Central memory CD8-positive, alpha-beta T cell (primary cell): ENCODE measurements at places on chromosomes 5 and 9.

DNA sequence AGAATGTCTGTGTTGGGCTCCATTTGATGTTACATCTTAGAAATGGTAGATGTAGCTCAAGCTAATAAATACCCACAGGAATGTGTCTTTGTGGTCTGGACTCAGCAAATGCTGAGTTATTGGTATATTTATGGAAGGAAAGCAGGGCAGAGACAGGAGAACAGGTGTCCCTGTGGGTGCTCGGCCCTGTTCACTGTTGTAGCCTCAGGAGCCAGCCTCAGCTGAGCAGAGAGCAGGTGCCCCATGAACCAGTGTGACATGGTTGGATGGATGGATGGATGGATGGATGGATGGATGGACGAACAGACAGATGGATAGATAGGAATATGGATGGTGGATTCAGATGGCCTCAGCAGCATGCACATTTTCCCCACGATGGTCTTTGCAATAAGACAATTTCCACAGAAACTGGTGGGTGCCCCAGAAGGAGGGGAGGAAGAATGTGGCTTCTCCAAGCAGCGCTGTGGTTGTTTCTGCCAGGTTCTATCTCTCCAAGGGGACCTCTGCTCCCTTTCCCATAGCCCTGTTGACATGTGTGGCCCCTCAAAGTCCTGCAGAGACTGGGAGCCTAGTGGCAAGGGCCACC is 8.2 kb upstream of the IRF1 start:
- DNase-seq: no peak

GRCh38 chr5:136724161-136724560 is 358.8 kb upstream of the TRPC7 start:
- no peak for DNase-seq

- DNase-seq: no peak
These were observed 106.4 kb downstream of the ERCC6L2 start for GRCh38 chr9:95981761-95982390.

DNA sequence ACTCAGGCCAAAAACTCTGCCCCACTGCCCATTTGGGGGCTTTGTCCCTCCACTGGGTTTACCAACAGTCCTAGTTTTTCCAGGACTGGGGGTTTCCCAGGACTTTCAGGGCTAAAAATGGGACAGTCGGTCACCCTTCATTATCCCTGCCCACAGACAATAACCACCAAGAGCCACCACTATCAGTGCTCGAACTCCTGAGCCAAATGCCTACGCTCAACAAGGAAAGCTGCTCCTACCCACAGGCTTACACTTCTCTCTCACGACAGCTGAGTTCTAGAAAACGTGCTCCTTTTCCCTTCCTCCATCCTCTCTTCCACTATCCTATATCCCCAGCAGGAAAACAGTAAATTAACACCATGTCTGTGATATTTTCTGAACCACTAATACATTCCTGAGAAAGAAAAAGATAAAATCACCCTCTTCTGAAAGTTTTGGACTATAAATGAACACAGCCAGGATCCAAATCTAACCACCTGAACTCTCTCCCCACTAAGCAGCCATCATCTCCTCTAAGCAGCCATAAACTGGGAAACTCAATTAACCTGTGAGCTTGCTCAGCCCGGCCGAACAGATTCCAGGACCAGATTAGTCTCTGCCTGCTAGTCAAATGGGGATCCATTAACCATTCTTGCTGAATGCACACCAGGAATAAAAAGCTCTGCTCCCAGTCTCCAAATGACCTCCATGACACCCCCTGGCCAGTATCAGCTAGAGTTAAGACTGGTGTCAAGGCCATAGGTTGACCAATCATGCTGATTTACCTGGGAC is 41.8 kb downstream of the KLHL3 start:
- no peak for DNase-seq

GRCh38 chr5:135589152-135589551 is 10.4 kb upstream of the CXCL14 start:
- no peak for DNase-seq

DNA sequence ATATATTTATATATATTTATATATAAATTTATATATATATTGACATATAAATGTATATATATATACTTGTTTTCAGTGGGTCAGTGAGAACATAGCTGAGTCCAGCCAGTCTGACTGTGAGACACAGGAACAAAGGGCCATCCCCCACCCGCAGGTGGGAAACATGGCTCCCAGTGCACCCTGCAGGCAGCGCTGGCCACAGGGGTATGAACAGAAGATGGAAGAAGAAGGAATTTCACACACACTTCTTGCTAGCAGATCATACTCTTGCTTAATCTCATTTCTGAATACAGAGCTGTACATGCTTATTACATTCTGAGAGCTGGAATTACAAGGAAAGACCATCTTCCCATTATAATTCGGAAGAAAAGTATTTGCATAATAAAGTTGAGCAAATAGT is 595.4 kb downstream of the IRX1 start:
- DNase-seq: no peak

DNA sequence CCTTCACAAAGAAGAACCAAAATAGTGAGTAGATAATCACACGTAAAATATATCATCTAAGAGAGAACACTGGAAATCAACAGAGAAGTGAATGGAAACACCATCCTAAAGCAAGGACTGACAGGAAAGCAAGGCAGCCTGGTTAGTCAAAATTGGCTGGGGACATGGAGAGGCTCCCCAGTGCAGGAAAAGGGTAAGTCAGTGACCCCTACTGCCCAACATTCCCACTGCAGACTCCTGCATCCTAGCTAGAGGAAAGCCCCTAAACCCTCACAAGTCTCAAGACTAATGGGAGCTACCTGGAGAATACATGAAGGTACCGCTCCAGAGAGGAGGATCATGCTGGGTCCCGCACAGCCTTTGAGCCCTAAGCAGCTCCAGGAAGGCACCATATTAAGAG is 60.1 kb downstream of the ZDHHC21 start:
- no peak for DNase-seq

- DNase-seq: no peak
These were observed 101.8 kb downstream of the ESM1 start for GRCh38 chr5:54883374-54884194.

DNA sequence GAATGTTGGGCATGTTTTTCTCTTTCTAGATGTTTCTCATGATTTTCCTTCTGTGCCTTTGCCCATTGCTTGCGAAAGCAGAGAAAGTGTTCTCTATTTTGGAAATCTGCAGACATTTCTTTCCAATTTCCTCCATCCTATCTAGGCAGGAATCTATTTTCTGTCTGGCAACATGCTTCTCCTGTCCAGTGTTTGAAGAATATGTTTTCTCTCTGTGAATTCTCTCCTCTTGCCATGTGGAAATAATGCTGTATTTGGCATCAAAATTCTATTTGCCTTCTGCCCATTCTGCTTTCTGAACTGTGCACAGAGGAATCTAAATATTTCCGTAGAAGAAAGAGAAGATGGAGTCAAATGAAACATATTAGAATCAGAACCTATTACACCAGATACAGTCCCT is 833.3 kb downstream of the CDH9 start:
- DNase-seq: no peak

GRCh38 chr9:110029429-110029955 is 178.5 kb downstream of the C9orf152 start:
- no peak for DNase-seq

DNA sequence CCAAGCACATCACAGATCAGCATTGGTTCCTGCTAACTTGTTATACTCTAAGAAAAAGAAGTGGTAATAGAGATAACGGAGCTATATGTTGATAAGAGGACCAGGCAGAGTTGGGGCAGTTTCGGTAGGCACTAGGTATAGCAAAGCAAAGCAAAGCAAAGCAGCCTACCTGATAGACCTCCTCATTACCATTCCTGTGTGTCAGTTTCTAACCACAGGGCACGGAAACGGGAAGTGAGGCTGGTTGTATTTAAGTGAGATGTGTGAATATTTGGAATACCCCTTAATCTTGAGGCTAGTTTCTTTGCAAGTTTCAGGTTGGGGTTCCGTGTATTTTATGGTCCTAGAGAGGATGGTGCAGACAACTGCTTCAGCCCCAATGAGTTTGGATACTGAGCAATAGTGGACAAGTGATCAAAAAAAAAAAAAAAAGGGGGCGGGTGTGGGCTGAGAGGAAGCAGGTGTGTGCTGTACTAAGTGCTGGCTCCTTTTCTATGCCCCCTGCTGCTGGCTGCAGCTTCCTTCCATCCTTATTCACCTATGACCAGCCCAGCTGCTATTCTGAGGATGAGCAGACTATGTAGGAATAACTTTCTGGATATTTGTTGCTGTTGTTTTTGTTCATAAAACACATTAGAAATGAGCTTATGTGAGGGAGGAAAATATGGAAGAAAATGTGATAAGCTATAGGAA is 183.3 kb downstream of the SH3GL2 start:
- no peak for DNase-seq

- DNase-seq: no peak
These were observed 76.0 kb downstream of the GADD45G start for GRCh38 chr9:89680547-89681467.

GRCh38 chr9:79360387-79361347 is 211.1 kb upstream of the TLE4 start:
- DNase-seq: no peak

DNA sequence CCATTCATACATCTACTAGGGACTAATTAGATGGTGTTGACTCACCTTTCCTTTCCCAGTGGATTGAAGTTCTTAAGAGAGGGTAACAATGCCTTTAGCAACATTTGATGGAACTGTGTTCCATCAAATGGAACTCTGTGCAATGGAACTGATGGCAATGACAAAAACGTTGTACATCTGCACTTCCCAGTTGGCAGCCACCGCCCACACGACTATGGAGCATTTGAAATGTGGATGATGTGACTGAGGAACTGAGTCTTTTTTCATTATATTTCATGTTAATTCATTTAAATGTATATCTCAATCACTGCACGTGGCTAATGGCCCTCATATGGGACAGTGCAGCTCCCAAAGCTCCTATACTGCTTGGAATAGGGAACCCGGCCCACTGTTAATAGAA is 39.0 kb upstream of the ICE1 start:
- DNase-seq: no peak

DNA sequence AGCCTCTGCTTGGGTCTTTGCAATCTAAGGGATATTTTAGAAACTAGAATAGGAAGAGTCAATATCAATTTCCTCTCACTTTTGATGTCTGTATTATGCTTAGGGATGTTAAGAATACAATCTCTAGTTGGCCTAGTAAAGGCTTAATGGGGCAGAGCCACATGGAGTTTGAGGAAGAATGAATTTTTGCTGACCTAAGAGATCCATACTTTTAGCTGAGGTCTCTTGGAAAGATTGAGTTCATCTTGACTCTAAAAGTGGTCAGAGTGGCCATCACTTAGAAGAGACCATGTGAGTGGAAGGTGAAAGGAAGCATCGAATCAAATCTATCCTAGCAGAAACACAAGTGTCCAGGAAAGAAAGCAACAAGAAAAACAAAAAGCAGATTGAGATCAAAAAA is 92.2 kb upstream of the SLC28A3 start:
- DNase-seq: no peak

GRCh38 chr5:139577689-139578290 is 16.7 kb downstream of the UBE2D2 start:
- DNase-seq: no peak

GRCh38 chr9:119788921-119789320 is 419.7 kb upstream of the BRINP1 start:
- DNase-seq: no peak

DNA sequence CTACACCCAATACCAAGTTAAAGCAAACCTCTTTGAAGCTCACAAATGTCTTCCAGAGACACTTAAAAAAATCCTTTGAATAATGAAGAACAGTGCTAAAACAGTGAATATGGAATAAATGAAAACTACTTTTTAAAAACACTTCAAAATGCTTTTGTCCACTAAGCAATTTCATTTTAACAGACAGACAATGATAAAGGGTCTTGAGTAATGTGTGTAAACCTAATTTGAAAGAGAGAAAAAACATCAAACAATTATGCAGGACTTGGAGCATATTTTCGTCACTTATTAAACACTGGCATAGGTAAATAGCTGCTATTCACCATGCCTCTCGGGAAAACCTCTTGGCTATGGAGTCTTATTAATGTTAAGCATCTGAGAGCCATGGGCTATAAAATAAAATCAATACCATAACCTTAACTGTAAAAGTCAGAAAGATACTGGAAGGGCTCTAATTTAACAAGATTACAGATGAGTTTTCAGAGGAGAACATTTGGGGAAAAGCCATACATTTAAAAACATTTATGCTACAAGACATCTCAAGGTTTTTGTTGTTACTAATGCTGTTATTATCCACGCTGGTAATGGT is 177.8 kb downstream of the NFIB start:
- DNase-seq: no peak

DNA sequence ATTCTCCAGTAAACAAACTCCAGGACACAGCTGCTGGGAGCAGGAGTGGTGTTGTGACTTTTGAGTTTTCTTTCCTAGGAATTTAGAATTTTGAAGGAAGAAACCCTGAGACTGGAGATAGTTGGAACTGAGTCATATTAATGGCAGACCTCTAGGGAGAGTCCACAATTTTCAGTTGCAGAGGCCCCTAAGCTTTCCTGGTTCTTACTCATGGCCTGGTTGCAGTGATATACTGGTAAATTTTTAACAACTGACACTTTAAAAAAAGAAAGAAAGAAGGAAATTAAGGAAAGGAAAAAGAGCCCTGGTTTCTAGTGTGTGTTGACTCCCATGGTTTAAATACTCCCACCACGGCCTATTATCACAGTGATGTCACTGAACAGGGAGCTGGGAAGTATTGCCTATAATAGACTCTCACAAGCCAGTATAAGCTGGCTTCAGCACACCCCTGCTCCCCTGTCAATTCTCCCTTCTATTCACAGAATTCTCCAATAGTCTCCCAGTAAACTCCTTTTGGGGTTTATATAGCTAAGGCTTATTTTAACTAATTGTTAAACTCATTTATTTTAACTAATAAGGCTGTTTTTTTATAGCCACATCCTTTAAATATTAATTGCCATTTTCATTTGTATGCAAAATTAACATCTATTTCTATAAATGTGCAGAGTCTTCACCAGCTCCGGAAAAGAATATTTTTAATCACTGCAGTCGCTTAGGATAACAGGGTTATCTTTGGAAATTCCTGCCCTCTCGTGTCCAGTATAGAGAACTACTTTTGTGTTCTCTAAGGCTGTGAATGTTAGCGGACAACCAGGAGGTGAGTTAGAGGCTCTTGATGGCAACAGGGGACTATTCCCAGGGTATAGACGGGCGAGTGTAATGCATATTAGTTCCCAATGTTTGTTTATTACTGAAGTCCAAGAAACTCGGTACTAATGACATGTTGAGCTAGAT is 59.7 kb downstream of the GGTA1 start:
- DNase-seq: no peak

GRCh38 chr9:90881648-90882047 is 80.0 kb downstream of the SYK start:
- no peak for DNase-seq

GRCh38 chr9:113886026-113886369 is 9.9 kb downstream of the ZNF618 start:
- DNase-seq: no peak

- no peak for DNase-seq
These were observed 27.0 kb downstream of the UTP15 start for GRCh38 chr5:73592551-73592950.

- no peak for DNase-seq
These were observed 318.7 kb downstream of the TLE1 start for GRCh38 chr9:81370650-81371049.
